CD4-positive, alpha-beta T cell treated with Interleukin-21 for 1 hour (primary cell): ENCODE measurements at places on chromosomes 12 and 14.

DNA sequence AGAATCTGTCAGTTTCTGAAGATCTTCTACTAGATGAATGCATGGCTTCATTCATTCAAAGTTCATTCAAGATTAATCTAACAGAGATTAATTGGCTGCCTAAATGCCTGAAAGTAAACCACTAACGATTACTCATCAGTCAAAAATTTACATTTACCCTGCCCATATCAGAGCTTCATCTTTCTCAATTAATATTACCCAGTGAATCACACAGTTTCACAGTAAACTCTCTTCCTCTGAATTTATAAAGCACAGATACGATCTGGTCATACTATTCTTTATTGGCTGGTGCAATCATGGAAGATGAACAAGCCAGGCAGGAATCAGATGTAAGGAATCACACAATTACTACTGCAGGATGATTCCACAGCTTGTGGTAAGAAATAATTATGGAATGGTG is 377.7 kb downstream of the SLC16A7 start:
- DNase-seq, result no peak

DNA sequence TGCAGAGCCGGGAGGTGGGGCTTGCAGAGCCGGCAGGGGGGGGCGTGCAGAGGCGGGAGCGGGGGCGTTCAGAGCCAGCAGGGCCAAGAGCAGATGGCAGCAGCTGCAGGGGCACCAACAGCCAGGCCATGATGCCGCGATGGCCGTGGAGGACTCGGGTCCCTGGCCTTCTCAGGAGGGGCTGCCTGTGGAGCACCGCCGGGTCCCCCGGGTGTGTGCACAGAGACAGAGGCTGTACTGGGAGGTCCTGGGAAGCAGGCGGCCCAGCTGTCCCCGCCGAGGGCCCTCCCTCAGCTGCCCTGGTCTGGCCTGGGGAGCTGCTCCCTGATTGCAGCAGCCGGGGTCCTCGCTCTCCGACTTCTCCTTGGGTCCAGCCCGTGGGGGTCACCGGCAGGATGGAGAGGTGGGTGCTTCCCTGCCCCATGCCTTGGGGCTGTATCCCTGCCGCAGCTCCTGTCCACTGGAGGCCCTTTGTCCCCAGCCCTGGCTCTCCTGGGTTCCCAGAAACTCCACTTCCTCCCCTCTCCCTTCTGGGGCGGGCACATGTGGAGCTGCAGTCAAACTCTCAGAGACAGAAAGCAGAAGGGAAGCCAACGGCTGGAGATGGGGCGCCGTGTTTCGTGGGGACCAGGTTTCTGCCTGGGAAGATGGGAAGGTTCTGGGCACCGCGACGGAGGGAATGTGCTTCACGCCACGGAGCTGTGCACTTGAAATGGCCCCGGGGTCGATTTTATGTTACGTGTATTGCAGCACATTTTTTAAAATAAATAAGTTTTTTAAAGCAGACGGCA is 75.8 kb upstream of the GALNT9 start:
- DNase-seq, result no peak

- no peak for DNase-seq
Measured at GRCh38 chr14:28870033-28870564, 103.5 kb downstream of the FOXG1 start.

DNA sequence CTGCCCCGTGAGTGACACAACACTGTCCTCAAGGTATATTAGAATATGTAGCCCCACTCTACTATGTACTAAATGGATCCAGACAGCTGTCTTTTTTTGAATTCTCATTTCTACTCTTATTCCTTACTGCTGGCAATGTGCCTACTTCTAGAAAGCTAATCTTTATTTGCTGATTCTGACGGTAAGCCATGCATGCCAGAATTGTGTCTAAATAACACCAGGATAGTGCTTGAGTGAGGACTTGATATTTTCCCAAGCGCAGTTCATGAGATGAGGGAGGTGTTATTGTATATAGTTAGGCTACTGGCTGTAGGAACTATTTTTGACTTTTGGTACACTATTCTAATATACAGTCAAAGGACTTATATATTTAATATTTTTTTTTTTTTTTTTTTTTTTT is 316.2 kb upstream of the NAV3 start:
- no peak for DNase-seq

GRCh38 chr12:51870504-51870903 is 17.4 kb upstream of the ANKRD33 start:
- no peak for DNase-seq

DNA sequence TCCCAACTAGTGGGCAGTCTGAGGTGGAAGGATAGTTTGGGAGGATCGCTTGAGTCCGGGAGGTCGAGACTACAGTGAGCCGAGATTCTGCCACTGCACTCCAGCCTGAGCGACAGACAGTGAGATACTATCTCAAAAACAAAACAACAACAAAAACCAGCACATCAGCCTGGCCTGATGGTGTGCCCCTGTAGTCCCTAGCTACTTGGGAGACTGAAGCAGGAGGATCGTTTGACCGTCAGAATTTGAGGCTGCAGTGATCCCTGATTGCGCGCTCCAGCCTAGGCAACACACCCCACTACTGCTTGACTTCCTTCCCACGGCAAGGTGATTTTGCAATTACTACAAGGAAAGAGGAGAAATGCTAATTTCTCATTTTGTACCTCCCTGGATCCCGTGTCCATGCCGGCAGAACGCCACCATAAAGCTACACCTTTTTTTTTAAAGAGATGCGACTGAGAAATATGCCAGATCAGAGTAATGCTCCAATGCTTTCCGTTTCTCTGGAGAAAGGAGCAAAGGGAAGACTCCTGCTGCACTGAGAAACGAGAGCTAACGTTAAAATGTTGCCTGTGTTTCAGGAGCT is 672 bp upstream of the SCFD1 start:
- DNase-seq, result peak; percentile 19
